ENCODE measurements at places on chromosomes 5 and 9.

DNA sequence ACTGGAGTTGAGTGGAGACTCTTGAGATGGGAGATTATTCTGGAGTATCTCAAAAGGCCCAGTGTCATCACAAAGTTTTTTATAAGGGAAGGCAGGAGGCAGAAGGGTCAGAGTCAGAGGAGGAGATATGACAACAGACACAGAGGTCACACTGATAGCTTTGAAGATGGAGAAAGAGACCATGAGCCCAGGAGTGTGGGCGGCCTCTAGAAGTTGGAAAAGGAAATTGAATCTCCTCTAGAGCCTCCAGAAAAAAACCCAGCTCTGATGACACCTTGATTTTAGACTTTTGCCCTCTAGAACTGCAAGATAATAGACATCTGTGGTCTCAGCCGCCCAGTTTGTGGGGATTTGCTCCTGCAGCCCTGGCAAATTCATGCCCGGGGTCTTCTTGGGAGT, 64.8 kb upstream of the SPTLC1 start:
- no peak for DNase-seq

DNA sequence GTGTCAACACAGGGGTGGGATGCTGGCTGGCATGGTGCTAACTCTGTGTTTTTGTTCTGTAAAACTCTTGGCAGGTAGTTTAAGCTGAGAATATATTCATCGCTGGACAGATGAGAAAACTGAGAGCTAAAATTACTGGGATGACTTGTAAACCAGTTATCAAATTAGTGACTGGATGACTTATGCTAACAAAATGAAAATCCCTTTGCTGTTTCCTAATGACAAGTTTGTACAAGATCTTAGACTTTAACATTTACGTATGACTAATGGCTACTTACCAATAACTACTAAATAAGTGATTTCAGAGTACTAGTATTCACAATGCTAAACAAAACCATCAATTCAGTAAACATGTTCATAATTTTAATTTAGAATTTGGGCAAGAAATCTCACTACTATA, 854.8 kb upstream of the ARRDC3 start:
- no peak for DNase-seq

- no peak for DNase-seq
Measured at GRCh38 chr5:66680221-66680620, 84.0 kb downstream of the MAST4 start.

- no peak for DNase-seq
Measured at GRCh38 chr5:143741421-143741820, 70.5 kb upstream of the HMHB1 start.

- peak; percentile 23 for DNase-seq
Measured at GRCh38 chr5:133245191-133246052, 193.6 kb downstream of the HSPA4 start.

DNA sequence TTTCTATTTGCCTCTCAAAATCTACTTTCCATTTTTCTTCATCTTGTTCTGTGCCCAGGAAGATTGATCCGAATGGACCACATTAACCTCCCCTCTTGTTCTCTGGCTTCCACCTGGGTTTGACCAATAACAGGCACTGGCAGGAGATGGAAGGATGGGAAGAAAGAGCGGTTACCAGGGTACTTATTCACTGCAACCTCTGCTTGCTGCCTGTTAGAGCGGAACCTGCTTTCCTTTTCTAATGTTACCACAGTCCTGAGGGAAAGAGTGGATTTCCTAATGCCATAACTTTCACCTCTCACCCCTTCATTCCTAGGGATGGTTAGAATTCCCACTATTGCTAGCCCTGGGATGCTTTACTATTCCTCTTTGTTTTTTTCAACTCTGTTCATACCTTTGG, 262.1 kb downstream of the RFX3 start:
- no peak for DNase-seq

DNA sequence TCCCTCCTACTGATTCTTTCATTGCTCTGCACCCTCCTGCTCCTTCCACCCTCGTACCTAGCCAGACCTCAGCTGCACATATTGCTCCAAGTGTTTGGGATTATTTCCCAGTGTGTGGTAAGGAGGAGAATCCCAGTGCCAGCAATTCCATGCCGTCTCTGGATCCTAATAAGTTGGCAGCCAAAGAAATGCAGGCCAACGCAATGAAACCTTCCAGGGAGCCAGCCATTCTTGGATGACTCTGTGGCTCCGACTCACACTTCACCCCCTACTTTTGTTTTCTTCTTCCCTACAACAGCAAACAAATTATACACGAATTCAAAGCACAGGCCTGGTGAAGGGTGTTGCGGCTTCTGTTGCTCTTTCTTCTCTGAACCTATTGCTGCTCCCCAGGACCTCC, 82.5 kb upstream of the SLC1A3 start:
- no peak for DNase-seq
